Fibroblast of mammary gland (primary cell): ENCODE measurements at places on chromosomes 7 and 10.
A peak's percentile ranks its signal among the peaks of the same experiment; 100 is the strongest.

DNA sequence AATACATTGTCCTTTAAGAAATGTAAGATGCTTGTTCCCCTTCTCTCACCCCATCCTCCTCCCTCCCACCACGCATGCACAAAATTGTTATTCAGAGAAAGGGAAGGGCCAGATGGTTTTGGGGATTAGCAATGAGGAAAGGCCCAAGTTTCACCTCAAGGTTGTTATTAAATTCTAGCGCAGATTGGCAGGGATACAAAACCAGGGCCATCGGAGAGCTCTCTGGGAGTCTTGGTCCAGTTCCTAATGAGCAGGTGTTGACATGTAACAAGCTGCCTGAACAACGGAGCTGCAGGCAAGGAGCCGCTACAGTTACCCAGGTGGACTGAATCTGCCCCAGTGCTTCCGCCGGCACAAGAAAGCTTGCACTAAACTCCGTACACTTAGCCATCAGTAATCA is 9.7 kb upstream of the ANK3 start:
- DNase-seq: no peak

DNA sequence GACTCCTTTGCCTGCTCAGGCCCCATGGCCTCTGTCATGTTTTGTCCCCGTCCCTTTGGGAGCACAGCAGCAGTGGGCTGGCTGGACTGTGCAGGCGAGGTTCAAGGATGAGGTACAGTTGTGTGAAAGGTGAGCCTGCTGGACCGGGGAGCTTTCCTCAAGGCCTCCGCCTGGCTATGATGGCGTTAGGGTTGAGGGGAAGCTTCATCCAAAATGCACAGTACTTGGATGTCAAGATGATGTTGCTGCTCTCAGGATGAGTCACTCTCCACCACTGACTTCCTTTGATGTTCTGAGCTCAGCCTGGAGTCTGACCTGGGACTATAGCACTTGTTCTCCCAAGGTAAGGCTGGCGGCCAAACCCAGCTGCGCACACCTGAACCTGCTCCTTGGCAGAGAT is 152.7 kb upstream of the SHH start:
- DNase-seq: peak; percentile 2

- no peak for DNase-seq
Measured at GRCh38 chr10:72997099-72997498, 42.5 kb upstream of the PLA2G12B start.

DNA sequence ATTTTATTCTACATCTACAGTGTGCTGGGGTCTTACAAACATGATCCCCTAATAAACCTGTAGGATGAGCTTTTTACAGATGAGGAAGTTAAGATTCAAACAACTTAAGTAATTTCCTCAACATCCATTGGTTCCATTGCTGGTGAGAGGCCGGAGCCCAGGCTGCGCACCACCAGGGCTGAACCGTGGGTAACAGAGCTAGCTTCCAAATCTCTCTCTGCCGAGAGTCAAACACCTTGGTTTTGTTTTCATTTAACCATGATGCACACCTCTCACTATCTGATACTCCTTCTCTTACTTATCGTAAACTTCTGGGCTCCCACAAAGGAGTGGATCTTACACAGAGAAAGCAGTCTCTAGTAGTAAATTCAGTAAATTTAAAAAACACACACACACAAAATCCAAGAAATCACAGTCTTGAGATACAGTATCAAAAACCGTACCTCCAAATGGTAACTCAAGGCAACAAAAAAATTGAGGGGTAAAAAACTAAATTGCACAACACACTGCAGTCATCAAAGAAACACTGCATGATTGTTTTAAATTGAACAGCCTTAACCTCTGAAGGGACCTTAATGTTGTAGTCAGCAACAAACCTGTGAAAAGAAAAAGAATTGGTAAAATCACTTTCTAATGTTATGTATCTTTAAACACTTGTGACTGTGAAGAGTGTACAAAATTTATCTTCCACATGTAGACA is 20.5 kb downstream of the SGMS1 start:
- no peak for DNase-seq

DNA sequence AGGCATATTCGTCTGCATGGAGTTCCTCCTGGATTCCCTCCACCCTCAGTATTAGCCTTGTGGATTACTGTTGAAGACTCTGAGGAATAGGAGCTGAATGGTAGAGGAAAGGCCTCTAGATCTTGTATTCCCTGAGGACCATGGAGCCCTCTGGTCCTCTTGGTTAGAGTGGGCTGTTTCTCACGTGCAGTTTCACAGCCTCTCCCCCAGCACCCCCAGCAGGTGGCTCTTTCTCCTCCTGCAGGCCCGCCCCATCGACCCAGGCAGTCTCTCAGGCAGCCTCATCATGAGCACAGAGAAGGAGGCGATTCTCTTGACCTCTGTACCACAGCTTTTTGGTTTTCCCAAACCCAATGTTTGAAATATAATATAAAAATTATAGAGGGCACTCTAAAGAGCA is 102.0 kb downstream of the WNT2 start:
- no peak for DNase-seq

GRCh38 chr10:108346066-108346465 is 1181.6 kb upstream of the SORCS1 start:
- no peak for DNase-seq

GRCh38 chr10:103881416-103882284 is 26.3 kb upstream of the SH3PXD2A start:
- DNase-seq: no peak

DNA sequence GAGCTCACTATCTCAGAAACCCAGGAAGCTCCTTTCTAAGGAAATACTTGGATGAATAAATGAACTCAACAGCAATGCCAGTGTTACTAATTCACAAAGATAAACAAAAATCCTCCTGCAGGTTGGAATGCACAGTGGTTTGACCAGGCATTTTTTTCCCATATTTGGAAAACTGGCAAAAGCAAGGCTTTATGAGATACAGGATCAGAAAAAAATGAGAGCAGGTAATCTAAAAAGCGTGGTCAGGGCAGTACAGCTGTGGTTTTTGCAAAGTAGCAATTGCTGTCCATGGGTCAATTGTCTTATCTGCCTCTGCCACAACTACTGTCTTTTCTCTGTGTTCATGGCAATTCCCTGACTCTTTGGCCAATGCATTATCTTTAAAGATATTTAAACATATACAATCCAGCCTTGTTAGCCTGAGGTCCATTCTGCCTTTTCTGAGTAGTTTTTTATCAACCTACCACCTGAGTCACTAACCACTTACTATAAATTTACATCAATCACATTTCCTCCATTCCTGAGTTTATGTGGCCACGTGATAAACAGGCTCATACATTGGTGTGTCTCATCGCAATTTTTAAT is 564.5 kb upstream of the IGFBP3 start:
- peak; percentile 26 for DNase-seq

DNA sequence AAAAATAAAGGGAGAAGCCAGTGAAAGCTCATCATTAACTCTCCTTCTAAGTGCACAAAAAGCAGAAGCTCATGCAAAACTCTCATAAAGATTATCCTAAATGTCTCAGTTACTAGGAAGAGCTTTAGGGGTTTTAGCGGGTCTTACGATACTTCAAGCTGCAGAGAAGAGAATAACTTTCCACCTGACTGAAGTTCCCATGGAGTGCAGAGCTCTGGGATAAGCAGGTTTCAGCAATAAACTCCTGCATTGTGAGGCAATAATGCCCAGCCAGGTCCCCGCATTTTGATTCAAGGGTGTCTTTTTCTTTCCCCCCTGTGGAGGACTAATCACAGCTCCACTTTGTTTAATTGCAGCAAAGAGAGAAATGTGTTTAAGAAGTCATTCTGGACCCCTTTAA is 241.9 kb upstream of the SP8 start:
- no peak for DNase-seq

GRCh38 chr10:129916506-129916995 is 47.5 kb downstream of the EBF3 start:
- DNase-seq: no peak

DNA sequence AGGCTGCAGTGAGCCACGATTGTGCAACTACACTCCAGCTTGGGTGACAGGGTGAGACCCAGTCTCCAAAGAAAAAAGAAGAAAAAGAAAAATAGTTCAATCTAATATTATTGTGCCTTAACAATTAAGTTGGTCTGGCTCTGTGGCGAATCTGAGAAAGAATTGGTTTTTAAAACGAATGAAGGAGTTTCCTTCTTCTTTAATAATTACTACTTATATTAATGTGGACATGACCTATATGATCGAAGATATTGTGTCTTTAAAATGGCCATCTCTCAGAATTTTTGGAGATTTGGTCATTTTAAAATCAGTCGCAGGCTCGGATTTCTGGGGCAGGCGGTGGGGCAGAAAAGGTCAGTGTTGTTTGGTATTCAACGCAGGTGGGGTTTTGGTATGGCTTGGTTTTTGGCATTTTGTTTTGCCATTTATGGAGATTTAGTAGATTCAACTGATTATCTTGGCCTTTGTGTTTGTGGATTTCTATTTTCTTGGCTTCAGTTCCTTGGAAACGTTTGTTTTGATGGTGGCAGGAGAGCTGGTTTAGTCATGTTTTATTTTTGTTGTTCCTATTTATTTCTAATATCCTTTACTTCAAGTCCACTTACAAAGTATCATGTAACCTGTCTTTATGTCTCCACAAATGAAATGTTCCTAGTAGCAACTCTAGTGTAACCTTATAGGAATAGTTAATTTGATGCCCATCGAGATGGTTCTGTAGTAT is 178.8 kb upstream of the MKLN1 start:
- no peak for DNase-seq

DNA sequence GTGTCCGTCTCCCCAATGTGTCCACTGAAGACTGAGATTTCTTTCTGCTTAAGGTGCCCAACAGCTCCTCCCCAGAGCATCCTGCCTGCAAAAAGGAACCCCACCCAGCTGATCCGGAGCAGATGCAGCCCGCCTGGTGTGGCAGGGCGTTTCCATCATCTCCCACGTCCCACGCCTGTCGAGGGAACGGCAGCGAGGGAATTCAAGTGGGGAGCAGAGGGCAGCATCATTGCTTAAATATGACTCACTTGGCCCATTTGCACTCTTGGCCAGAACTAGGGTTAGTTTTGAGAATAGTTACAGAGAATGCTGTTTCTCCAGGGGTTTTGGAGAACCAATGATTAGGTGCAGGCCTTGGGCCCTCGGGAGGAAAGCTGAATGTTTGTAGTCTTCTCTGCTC is 20.8 kb downstream of the VWA2 start:
- peak; percentile 86 for DNase-seq

- DNase-seq: no peak
Measured at GRCh38 chr7:6460990-6461584, 13.3 kb upstream of the DAGLB start.

GRCh38 chr10:98172495-98172894 is 38.0 kb downstream of the R3HCC1L start:
- DNase-seq: no peak

- DNase-seq: peak; percentile 96
Measured at GRCh38 chr10:24344279-24344678, 135.3 kb downstream of the KIAA1217 start.

GRCh38 chr10:43437141-43437870 is 395 bp downstream of the ZNF487 start:
- peak; percentile 31 for DNase-seq

- no peak for DNase-seq
Measured at GRCh38 chr7:78523930-78524329, 725.4 kb downstream of the PHTF2 start.

- no peak for DNase-seq
Measured at GRCh38 chr7:5419539-5420066, 4.0 kb downstream of the TNRC18 start.

DNA sequence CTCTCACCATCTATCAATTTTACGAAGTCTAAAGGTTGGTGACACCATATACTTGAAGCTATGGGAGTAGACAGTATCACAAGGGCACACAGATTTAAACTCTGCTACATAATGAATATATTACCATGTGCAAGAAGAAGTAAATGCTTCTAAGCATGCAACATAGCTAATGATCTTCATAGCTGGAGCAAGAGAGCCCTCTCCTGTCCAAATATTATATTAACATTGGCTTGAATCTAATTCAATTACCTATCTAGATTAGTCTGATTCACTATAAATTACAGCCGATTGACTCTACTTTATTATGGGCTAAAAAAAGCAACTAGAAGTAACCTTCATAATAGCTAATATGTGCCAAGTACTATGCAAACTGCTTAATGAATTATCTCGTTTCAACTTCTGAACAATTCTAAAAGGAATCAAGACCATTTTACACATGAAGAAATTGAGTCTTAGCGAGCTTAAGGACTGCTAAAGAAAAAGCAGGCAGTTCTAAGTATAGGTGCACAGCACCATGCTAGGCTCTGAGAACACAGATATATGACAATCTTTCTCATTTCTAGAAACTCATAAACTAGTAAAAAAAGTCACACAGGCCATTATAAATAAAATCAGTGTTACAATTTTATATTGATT is 21.9 kb downstream of the FRA10AC1 start:
- peak; percentile 60 for DNase-seq

- peak; percentile 97 for DNase-seq
Measured at GRCh38 chr10:75508239-75508813, 76.9 kb downstream of the LRMDA start.

GRCh38 chr7:91285696-91286355 is 21.6 kb downstream of the FZD1 start:
- DNase-seq: peak; percentile 64

- DNase-seq: no peak
Measured at GRCh38 chr10:111473361-111473760, 396.5 kb downstream of the ADRA2A start.

GRCh38 chr10:70370766-70371165 is 11.7 kb downstream of the LRRC20 start:
- DNase-seq: no peak

GRCh38 chr10:103653581-103654037 is 160.1 kb downstream of the NEURL1 start:
- DNase-seq: no peak

GRCh38 chr7:45203936-45204445 is 46.4 kb downstream of the RAMP3 start:
- DNase-seq: peak; percentile 78

GRCh38 chr10:76251841-76252671 is 820.6 kb downstream of the LRMDA start:
- peak; percentile 94 for DNase-seq

GRCh38 chr7:2979201-2979631 is 64.5 kb downstream of the CARD11 start:
- DNase-seq: no peak

DNA sequence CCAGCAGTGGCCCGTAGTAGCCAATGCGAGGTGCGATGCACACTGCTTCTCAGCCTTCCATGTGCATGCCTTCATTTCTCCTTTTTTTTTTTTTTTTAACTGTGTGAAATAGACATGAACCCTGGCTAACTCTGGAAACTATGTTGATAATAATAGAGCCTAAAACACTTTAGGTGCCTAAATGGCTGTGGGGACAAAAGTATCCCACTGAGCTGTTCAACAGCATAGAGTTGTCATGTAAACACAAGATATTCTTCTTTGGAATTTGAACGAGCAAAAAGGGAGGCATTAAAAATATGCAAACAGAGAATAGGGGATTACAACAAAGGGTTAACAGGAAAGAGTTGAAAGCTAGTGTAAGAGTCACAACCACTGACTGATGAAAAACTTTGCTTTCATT is 162.1 kb upstream of the NOBOX start:
- DNase-seq: no peak

DNA sequence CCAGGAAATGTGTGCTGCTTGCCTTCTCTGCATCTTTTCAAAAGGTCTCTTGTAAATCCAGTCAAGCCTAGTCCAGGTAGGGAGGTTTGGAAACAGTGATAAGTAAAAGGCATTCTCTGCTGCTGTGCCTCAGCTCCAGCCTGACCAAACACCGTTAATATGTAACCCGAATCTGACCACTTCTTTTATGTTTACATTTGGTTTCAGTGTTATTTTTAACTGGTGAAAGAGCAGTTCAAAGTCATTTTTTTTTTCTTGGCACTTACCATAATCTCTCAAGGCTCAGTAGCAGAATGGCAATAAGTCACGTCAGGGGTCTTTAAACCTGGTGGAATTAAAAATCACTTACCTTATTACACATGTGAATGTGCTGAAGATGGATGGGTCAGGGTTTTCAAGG is 216.8 kb downstream of the PTEN start:
- DNase-seq: peak; percentile 18

- no peak for DNase-seq
Measured at GRCh38 chr7:155220903-155221302, 76.8 kb upstream of the INSIG1 start.
